ENCODE measurements at places on chromosomes 7 and 10. TPM values are rescaled to one million over a fixed set of nuclear protein-coding genes. Genes with fewer than 3 reads are reported as not detected.

The LAMB1 gene
- not detected for total RNA-seq

The UNCX gene
- not detected for total RNA-seq

The CDHR3 gene
- total RNA-seq, result 12.1 TPM

The PLAC9 gene
- not detected for total RNA-seq

The SPDYE2 gene
- 0.20 TPM for total RNA-seq

The INMT gene
- 1.2 TPM for total RNA-seq

The NOLC1 gene
- total RNA-seq, result 63.7 TPM

The PRLHR gene
- total RNA-seq, result not detected

The NPFFR1 gene
- not detected for total RNA-seq

The SMIM30 gene
- total RNA-seq, result 21.8 TPM

The ACTL6B gene
- not detected for total RNA-seq

The ADAMTS14 gene
- total RNA-seq, result not detected

Measured in CD4-positive, alpha-beta memory T cell (primary cell).